ENCODE measurements at places on chromosomes 6 and 20.

GRCh38 chr6:163720005-163720404 is 305.5 kb downstream of the QKI start:
- DNase-seq, result no peak

- DNase-seq, result no peak
These were observed 79.0 kb upstream of the SPACA1 start for GRCh38 chr6:87968435-87969278.

GRCh38 chr20:50734730-50735679 is 3.6 kb downstream of the PARD6B start:
- no peak for DNase-seq

GRCh38 chr6:187210-187861 is 105.0 kb upstream of the DUSP22 start:
- DNase-seq, result no peak

GRCh38 chr20:40080041-40080652 is 608.9 kb downstream of the MAFB start:
- DNase-seq, result no peak

- no peak for DNase-seq
These were observed 28.0 kb downstream of the IL22RA2 start for GRCh38 chr6:137145421-137145820.

DNA sequence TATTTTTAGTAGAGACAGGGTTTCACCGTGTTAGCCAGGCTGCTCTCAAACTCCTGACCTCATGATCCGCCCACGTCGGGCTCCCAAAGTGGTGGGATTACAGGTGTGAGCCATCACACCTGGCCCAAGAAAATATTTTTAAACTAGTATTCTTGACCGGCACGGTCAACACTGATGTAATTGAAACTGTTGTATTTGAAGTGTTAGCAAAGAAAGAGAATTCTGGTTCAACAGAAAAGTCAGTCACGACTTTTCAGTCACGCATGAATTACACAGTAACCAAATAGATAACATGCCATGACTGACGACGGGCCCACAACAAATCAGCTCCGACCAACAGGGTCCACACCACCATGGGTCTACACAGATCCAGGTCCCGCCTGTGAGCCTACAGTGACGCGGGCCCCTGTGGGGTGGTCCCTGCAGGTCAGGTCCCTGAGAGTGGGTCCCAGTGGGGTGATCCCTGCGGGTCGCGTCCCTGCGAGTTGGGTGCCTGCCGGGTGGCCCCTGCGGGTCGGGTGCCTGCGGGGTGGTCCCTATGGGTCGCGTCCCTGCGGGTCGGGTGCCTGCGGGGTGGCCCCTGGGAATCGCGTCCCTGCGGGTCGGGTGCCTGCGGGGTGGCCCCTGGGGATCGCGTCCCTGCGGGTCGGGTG is 1.0 kb downstream of the GMEB2 start:
- peak; percentile 87 for DNase-seq

GRCh38 chr6:15317251-15317650 is 71.4 kb downstream of the JARID2 start:
- no peak for DNase-seq

- no peak for DNase-seq
These were observed 15.6 kb upstream of the ISM1 start for GRCh38 chr20:13205425-13205824.

GRCh38 chr6:50353603-50354002 is 303.9 kb upstream of the DEFB112 start:
- DNase-seq, result no peak

- DNase-seq, result no peak
These were observed 28.6 kb downstream of the ORC3 start for GRCh38 chr6:87618531-87618930.

- DNase-seq, result no peak
These were observed 1.7 kb upstream of the SIGLEC1 start for GRCh38 chr20:3714092-3714491.

DNA sequence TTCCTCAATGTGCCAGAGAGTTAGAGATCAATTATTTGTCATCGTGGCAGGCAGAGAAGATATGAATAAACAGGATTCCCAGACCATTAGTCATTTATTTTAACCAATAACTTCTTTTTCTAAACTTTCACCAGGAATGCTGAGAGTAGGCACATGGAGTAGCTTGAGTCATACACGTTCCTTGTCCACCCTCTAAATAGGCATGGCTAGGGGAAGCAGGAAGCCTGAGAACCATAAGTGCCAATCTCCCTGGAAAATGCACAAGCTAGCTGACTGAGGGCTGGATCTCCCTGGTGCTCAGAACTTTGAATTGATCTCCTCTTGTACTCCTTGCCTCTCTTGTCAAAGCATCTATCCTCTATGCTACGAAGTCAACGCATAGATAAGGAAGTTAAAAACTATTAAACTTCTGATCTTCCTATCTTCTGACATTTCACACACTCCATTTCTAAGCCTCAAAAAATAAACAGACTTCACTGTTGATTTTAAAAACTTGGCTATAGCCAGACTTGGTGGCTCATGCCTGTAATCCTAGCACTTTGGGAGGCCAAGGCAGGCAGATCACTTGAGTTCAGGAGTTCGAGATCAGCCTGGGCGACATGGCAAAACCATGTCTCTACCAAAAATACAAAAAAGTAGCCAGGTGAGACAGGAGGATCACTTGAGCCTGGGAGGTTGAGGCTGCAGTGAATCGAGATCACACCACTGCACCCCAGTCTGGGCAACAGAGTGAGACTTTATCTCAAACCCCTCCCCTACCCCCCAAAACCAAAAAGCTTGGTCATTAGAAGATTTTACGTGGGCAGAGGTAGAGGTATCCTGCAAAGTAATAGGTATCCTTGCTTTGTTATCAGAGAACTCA is 11.8 kb downstream of the ADTRP start:
- DNase-seq, result no peak

DNA sequence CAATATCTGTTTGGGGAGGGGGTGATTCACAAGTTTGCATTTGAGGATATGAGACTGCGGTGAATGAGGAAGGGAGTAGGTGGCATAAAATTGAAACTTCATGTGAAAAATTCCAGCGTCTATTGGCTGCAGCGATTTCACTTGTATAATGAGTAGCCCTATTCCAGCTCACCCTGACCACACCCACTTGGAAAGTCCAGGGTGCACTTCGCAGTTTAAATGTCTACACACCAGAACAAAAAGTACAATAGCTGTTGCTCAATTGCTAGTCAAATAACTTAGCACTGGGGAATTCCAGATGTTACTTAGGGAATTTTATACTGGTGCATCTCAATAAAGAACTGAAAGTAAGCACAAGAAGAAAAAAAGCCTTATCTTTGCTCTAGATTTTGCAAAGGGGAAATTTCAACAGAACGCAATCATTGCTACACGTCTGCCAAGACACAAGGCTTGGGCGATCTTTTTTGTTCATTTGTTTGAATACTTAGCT is 6.3 kb downstream of the TNFAIP3 start:
- DNase-seq, result no peak

- DNase-seq, result no peak
These were observed 390.4 kb downstream of the HTR1B start for GRCh38 chr6:77072694-77073409.

GRCh38 chr6:77324866-77325265 is 138.4 kb downstream of the HTR1B start:
- DNase-seq, result no peak

- DNase-seq, result no peak
These were observed 34.7 kb upstream of the SYNCRIP start for GRCh38 chr6:85677234-85677956.

- DNase-seq, result no peak
These were observed 125.0 kb upstream of the MLIP start for GRCh38 chr6:53986165-53986720.

Measured in RWPE2 (cell line).